ENCODE measurements at places on chromosomes 1 and 21.

DNA sequence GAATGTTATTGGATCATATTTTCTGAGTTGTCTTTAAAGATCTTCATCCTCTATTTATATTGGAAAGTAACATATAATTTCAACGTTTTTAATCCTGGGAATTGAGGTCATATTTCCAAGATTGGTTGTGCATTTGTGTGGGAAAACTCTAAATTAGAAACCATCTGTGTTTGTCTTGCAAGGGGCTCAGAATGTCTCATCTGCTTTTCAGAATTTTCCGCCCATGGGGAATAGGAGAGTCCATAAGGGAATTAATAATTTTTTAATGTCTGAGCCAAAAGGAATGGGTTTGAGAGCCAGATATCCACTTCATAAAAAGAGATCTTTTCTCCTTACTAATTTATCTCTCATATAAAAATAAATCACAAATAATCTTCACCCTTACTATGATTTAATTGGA lies 84.8 kb upstream of the MAP1LC3C start:
- H3K4me3 ChIP-seq: no peak overlapping the region
- no peak overlapping the region for H3K27ac ChIP-seq

GRCh38 chr21:44855572-44855971 lies 17.9 kb downstream of the PTTG1IP start:
- H3K4me3 ChIP-seq: no peak overlapping the region
- H3K36me3 ChIP-seq: peaks cover 75% of the 10 kb centered on the region
- H3K4me1 ChIP-seq: peaks cover 38% of the 10 kb centered on the region
- DNase-seq: no peak
- H3K27me3 ChIP-seq: no peaks in the 10 kb centered on the region

DNA sequence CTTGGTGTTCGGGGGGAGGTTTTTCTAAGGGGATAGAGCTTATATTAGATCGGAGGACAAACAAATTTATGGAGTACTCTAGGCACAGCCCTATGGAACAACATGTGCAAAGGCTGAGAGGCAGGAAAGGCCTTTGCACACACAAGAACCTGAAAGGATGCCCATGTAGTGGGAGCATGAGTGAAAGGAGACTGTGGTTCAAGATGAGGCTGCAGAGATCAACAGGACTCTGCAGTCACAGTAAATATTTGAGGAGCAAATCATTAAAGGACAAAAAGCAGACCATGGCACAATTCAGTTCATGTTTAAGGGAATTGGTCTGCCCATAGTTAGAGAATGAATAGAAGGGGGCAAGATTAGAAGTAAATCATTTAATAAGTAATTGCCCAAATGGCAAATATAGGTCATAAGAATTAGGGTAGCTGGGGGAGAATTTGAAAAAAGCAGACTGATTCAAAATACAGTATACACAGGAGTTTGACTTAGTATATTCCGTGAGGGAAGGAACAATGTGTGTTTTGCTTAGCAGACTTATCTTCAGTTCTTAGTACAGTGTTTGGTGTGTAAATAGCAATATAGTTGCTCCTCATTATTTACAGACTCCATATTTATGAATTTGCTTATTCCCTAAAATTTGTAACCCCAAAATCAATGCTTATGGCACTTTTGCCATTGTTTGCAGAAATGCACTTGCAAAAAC lies 268.1 kb downstream of the SEC16B start:
- no peaks in the 10 kb centered on the region for H3K27me3 ChIP-seq
- no peak overlapping the region for H3K27ac ChIP-seq

GRCh38 chr1:66676613-66677298 lies 75.5 kb upstream of the DYNLT5 start:
- no peak for DNase-seq
- no peaks in the 10 kb centered on the region for H3K36me3 ChIP-seq
- no peak overlapping the region for H3K27ac ChIP-seq
- no peak overlapping the region for H3K4me3 ChIP-seq

GRCh38 chr1:20356850-20357459 lies 66.3 kb downstream of the VWA5B1 start:
- DNase-seq: no peak
- H3K4me3 ChIP-seq: no peak overlapping the region
- H3K27ac ChIP-seq: no peak overlapping the region
- H3K27me3 ChIP-seq: peaks cover 34% of the 10 kb centered on the region
- H3K36me3 ChIP-seq: no peaks in the 10 kb centered on the region

DNA sequence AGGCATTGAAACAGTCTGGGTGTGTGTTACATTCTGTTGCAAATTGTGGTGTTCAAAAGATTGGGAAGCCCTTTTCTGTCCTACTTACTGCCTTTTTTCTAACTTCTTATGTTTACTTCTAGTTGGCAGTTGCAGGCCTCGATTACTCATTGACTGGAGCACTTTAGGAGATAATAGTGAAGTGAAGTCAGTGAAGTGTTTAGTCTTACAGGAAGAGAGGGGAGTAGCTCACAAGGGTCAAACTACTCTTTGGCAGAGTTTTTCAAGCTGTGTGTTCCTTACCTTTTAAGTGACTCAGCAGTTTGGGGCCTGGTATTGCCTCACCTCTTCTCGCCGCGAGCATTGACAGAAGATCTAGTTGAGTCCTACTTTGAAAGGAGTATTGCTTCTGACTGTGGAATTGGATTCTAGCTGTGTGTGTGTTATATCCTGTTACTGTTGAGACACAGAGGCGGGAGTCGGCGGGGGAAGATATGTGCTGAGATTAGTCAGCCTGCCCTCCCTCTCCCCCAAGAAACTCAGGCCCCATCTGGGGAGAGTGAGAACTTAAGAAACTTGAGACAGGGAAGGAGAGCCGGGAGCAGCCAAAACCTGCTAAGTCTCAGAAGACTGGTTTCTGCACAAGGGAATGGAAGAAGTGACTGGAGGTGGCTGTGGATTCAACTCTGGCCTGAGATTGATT lies 19.3 kb downstream of the AHCYL1 start:
- peak; percentile 49 for DNase-seq
- peaks cover 7% of the 10 kb centered on the region for H3K36me3 ChIP-seq
- peaks cover 25% of the 10 kb centered on the region for H3K4me1 ChIP-seq

GRCh38 chr1:220007438-220007837 lies 38.9 kb downstream of the EPRS1 start:
- H3K27me3 ChIP-seq: no peaks in the 10 kb centered on the region
- H3K27ac ChIP-seq: no peak overlapping the region
- peaks cover 59% of the 10 kb centered on the region for H3K36me3 ChIP-seq
- peaks cover 21% of the 10 kb centered on the region for H3K4me1 ChIP-seq

DNA sequence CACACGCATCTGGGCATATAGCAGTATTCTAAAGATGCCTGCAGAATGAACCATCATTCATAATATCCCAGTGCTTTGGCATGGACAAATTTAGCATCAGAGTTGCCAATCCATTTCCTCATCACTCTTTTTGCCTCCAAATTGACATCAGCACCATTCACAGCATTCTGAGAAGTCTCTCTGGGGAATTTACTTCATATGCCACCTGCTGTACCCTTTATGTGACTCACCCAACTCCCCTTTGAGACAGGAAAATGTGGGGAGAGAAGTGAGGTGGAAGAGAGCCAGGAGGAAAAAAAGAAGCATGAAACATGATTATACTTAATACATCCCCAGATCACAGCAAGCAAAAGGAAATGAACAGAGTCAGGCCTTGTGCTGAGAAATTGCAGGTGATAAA lies 37.4 kb downstream of the RAB3B start:
- peaks cover 8% of the 10 kb centered on the region for H3K4me1 ChIP-seq
- no peak overlapping the region for H3K27ac ChIP-seq
- H3K27me3 ChIP-seq: peaks cover 3% of the 10 kb centered on the region

GRCh38 chr1:94002046-94002787 lies 93.0 kb upstream of the GCLM start:
- no peaks in the 10 kb centered on the region for H3K4me1 ChIP-seq
- H3K27me3 ChIP-seq: peaks cover 35% of the 10 kb centered on the region
- no peak for DNase-seq
- no peak overlapping the region for H3K27ac ChIP-seq
- H3K36me3 ChIP-seq: no peaks in the 10 kb centered on the region
- no peak overlapping the region for H3K4me3 ChIP-seq

GRCh38 chr1:90911353-90911752 lies 110.5 kb downstream of the ZNF644 start:
- no peaks in the 10 kb centered on the region for H3K27me3 ChIP-seq
- H3K27ac ChIP-seq: no peak overlapping the region
- peaks cover 16% of the 10 kb centered on the region for H3K36me3 ChIP-seq
- no peak overlapping the region for H3K4me3 ChIP-seq
